Glutamatergic neuron (in vitro differentiated cells): ENCODE measurements at places on chromosomes 16 and 17. TPM values are rescaled to one million over a fixed set of nuclear protein-coding genes. Genes with fewer than 3 reads are reported as not detected.

SLC12A4 gene
- 19.9 TPM for total RNA-seq

ZDHHC1 gene
- total RNA-seq: 4.6 TPM

CCL18 gene
- not detected for total RNA-seq

SOX15 gene
- total RNA-seq: 1.7 TPM

TOX3 gene
- total RNA-seq: 54.8 TPM
